Endodermal cell (in vitro differentiated cells): ENCODE measurements at places on chromosomes 5 and 9. TPM values are rescaled to one million over a fixed set of nuclear protein-coding genes. Genes with fewer than 3 reads are reported as not detected.

The ABL1 gene
- total RNA-seq = 76.7 to 101 TPM (median 94.1 TPM) in 3 replicates

The SH3TC2 gene
- 0.27 to 0.50 TPM in 2 of 3 replicates, not detected in the other for total RNA-seq

The NUTM2G gene
- total RNA-seq = not detected in 2 replicates

The WNK2 gene
- 46.1 to 80.1 TPM (median 55.0 TPM) in 3 replicates for total RNA-seq

The PLEKHG4B gene
- total RNA-seq = 21.0 and 22.8 TPM in 2 replicates

The F12 gene
- total RNA-seq = 2.7 to 7.0 TPM (median 2.9 TPM) in 3 replicates

The PCDHA12 gene
- total RNA-seq = 11.3 and 13.8 TPM in 2 replicates

The ZNF618 gene
- total RNA-seq = 31.5 and 37.5 TPM in 2 replicates

The HDAC3 gene
- total RNA-seq = 73.3 and 76.4 TPM in 2 replicates

The SEMA4D gene
- 29.3 to 51.0 TPM (median 49.2 TPM) in 3 replicates for total RNA-seq

The PCDHGA10 gene
- total RNA-seq = 19.5 and 20.7 TPM in 2 replicates

The OXCT1 gene
- 24.5 TPM in 2 replicates for total RNA-seq

The NKD2 gene
- 9.3 and 11.2 TPM in 2 replicates for total RNA-seq

The FOXD4L3 gene
- total RNA-seq = not detected in 3 replicates

The CD72 gene
- 5.1 to 8.2 TPM (median 6.9 TPM) in 3 replicates for total RNA-seq

The SH3GL2 gene
- total RNA-seq = 6.0 to 7.9 TPM (median 7.7 TPM) in 3 replicates

The CDKN2AIPNL gene
- 46.8 to 62.0 TPM (median 59.4 TPM) in 3 replicates for total RNA-seq

The C1QTNF3 gene
- 2.1 to 7.2 TPM (median 6.3 TPM) in 3 replicates for total RNA-seq

The ARID3C gene
- 0.16 and 0.31 TPM in 2 replicates for total RNA-seq

The SPINK5 gene
- 9.3 and 12.4 TPM in 2 replicates for total RNA-seq

The PALM2AKAP2 gene
- total RNA-seq = 0.42 to 0.49 TPM in 2 of 3 replicates, not detected in the other

The TNC gene
- total RNA-seq = 135 and 172 TPM in 2 replicates

The NTRK2 gene
- 0.16 and 0.18 TPM in 2 replicates for total RNA-seq

The SMIM33 gene
- not detected in 3 replicates for total RNA-seq

The PCDHGA11 gene
- total RNA-seq = 8.2 to 9.3 TPM (median 8.5 TPM) in 3 replicates

The NPM1 gene
- total RNA-seq = 1,635 to 2,127 TPM (median 1,987 TPM) in 3 replicates

The KLHL3 gene
- 19.4 to 42.8 TPM (median 19.4 TPM) in 3 replicates for total RNA-seq

The PHF24 gene
- 1.9 TPM in 2 replicates for total RNA-seq
